ENCODE measurements at places on chromosomes 7 and 10.

DNA sequence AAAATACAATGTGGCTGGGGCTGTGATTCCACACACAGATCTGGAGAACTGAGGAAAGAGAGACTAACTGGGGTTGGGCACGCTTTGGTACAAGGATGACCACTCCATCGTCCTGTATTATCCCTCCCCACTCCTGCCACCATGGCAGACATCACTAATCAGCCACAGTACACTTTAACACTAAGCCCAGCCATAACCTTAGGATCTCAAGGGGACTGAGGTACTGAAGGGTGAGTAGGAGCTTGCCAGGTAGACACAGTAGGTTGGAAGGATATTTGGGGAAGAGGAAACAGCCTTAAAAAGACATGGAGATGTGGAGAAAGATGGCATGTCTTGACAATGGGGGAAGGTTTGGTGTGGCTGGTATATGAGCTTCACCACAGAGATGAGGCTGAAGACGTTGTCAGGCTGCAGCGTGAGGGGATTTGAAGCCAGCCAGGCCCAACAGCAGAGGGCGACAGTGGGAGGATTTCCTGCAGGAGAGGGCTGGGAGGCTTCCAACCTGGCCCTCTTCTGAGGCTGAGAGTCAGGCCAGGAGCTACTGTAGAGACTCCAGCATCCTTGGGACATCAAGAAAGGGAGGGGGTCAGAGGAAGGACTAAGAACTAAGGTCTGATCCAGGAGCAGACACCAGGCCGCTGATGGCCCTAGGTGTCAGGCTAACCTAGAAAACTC is 58.6 kb upstream of the COL13A1 start:
- no peak for DNase-seq

GRCh38 chr7:151719031-151719896 is 157.7 kb downstream of the PRKAG2 start:
- DNase-seq, result no peak

GRCh38 chr10:128297709-128298378 is 171.6 kb upstream of the MKI67 start:
- DNase-seq, result no peak

DNA sequence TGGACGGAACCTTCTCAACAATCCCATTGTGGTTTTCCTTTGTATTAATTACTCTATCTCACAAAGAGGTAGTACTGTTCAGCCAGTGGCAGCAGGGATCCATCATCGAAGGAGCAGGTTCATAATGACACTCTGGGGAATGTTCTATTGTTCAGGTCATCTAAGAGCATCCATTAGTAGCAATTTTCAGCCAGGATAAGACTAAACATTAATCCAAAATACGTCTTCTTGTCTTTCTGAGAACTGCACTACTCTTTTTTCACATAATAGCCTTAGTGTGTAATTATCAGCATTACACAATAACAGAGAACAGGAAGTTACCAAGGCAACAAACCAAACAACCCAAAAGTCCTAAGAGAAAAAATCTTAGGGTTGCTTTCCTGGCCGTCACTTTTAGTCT is 259.5 kb upstream of the VWC2 start:
- DNase-seq, result no peak

- peak; percentile 36 for DNase-seq
Measured at GRCh38 chr10:124231168-124232155, 138.1 kb upstream of the CHST15 start.

- DNase-seq, result no peak
Measured at GRCh38 chr10:104895981-104896380, 254.9 kb downstream of the SORCS3 start.

DNA sequence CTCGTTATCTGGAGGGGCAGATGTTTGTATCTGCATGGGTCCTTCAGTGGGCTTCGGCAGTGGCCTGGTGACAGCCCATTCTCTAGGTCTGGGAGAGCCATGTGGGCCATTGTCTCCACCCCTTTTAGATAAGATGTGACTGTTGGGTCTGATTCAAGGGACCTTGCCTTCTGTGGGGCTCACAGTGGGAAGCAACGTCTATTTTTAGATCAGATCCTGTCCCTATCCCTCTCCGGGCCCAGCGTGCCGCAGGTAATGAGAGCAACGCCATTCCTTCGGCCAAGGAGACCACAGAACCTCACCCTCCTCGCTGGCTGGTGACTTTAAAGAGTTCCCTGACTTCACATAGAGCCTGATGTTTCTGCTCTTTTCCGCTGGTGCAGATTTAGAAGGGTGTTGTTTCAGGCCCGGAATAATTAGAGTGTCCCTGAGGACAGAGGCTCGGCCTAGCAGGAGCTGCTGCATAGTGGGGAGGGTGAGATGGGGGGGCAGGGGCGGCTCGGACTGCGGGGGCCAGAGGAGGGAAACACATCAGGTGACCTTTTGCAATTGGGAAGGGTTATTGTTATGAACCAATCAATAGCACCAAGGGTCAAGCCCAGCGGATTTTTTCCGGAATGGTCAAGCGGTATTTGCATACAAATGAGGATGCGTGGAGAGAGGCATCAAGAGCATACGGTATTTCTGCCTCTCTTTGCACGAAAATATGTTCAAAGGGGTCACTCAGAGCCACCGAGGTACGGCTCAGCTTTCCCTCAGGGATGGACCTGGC is 503.0 kb upstream of the FOXK1 start:
- no peak for DNase-seq

DNA sequence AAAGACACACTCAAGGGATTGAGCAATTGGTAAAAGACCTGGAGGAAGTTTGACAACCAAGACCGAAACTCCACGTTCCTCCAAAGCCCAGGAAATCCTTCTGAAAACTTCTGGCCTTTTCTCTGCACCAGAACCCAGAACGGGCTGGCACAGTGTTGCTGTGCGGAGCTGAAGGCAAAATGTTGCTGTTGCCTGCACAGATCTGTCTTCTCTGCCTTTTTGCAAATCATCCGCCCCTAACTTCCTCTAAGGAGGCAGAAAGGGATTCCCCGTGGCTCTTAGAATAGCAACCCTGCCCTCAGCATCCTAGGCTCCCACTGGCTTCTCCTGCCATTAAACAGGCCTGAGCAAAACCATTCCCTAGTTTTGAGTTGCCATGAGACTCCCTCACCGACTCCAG is 44.9 kb downstream of the FIGNL1 start:
- DNase-seq, result no peak

DNA sequence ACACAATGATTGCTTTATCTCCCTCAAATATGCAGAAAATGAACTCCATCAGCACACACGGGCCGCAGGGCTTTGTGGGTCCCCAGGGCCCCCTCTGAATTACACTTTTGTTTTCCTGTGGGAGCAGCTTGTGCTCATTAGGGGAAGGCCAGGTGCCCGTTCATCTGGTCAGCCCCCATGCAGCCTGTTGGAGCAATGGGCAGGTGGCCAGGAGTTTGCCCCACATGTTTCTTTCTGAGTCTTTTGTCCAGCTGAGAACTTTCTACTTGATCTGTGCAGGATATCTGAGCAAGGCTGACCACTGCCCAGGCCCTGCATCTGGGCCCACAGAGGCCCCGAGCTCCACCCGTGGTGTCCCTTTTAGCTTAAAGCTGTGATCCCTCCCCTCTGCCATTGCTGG is 105.3 kb upstream of the FAM20C start:
- no peak for DNase-seq

GRCh38 chr10:123858907-123859652 is 32.5 kb downstream of the CPXM2 start:
- DNase-seq, result no peak

GRCh38 chr7:22001345-22002004 is 55.8 kb upstream of the CDCA7L start:
- DNase-seq, result peak; percentile 9

DNA sequence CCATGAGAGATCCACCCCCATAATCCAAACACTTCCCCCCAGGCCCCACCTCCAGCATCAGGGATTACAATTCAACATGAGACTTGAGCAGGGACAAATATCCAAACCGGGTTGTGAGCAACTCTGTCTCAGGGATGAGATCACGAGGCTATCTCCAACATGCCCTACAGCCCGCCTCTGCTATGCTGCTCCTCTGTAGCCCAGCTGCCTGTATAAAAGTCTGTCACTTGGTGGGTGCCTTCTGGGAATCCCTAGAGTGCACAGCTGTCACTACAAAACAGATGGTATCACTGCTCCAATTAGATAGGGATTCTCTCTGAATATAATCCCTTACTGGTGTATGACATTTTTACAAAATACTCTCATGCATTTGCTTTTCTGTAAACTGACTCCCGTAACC is 114.9 kb upstream of the NANOS1 start:
- no peak for DNase-seq

DNA sequence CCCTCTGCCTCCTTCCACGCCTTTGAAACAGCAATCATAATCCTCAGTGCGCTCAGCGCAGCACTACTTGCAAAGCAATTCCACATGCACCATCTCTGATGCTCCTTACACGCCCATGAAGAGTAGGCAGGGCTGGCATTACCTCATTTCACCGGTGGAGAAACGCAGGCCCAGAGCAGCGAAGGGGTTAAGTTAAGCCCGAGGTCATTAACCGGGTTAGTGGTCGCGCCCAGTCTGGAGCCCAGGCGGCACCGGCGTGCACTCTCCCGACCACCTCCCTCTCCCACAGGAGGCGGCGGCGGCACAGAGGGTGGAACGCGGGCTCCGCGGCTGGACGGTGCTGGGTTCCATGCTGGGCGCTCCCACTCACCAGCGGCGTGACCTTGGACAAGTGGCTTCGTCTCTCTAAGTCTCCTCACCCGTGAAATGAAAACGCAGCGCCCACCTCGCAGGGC is 515 bp downstream of the FASTK start:
- no peak for DNase-seq

DNA sequence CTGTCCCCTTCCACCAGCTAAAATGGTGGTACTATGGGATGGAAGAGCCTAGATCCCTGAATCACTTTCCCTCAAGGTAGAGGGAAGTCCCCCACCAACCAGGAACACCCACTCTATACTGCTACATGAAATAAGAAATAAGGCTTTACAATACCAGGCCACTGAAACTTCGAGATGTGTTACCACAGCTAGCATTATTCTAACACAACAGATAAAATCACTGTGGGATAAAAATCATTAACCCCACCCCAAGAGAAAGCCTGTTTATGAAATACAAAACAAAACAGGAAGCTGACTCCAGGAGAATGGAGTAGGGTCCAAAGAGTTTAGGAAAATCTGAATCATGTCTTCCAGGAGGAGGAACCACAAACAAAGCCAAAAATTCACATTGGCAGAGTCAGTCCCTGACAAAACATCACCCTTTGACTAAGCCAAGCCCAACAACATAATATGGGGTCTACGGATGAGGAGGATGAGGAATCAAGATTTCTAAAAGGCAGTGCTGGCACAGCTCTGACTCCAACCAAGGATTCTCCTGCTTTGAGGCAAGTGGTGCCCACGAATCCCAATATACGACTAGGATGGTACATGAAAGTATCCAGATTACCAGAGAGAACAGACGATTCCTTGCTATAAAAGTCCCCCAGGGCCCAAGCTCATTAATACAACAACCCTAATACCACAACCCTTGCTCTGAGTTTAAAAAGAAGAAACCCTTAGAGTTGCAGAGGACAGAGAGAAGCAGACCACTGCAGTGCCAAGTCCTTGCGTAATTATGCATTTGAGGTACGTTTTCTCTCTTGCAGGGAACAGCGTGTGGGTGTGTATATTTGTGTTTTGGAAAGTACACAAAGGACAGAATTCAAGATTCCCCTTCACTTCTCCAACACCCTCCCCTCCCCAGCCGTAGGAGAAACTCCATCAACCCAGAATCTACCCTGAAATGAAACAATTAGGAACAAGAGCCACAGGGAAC is 23.7 kb downstream of the XPNPEP1 start:
- DNase-seq, result no peak

DNA sequence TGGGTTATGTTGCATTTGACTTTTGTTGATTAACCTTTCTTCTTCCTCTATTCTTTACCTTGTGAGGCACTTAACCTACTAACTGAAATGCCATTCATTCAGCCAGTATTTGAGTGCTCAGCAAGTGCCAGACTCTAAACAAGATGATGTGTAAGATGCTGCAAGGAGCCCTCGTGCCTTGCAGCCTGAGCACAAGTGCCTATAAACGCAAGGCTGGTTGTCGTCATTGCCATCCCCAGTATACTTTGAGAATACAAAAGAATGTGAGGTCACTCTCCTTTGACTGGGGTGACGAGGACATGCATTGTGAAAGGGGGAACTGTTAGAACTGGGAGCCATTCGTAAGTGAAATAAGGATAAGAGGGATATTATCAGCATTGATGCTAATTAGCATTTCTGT is 103.0 kb downstream of the AUTS2 start:
- no peak for DNase-seq

DNA sequence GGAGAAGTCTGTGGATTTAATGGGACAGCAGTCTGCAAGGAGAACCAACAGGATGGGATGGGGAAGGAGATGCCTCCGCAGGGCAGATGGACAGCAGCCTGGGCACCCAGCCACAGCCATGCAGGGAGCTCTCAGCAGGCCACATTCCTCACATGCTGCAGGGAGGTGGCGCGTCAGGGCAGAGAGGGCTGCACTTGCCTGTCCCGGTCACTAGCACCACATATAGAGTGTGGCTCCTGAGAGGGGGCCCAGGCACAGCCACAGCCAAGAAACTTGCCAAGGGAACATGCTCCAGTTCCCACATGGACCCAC is 86.8 kb upstream of the ZMIZ1 start:
- no peak for DNase-seq

GRCh38 chr10:59227136-59227673 is 50.8 kb downstream of the PHYHIPL start:
- DNase-seq, result no peak

DNA sequence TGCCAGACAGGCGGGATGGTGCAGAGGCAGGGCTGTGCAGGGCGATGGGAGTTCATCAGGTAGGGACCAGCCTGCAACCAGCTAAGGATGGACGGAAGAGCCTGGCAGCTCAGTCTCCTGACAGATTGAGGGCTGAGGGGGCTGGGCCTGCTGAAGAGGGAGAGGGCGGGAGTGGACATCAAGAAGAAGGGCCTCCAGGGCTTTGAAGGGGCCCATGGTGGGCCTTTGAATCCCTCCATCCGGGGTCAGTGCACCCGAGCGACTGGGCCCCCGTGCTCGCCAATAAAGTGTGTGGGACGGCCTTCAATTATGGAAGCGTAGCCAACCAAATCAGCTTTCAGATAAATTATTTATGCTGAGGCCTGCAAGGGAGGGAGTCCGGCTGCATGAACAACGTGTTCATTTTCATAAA is 431.2 kb downstream of the RPS24 start:
- no peak for DNase-seq

- no peak for DNase-seq
Measured at GRCh38 chr7:149022756-149023360, 5.4 kb downstream of the PDIA4 start.

- no peak for DNase-seq
Measured at GRCh38 chr7:81803267-81803666, 33.4 kb upstream of the HGF start.

DNA sequence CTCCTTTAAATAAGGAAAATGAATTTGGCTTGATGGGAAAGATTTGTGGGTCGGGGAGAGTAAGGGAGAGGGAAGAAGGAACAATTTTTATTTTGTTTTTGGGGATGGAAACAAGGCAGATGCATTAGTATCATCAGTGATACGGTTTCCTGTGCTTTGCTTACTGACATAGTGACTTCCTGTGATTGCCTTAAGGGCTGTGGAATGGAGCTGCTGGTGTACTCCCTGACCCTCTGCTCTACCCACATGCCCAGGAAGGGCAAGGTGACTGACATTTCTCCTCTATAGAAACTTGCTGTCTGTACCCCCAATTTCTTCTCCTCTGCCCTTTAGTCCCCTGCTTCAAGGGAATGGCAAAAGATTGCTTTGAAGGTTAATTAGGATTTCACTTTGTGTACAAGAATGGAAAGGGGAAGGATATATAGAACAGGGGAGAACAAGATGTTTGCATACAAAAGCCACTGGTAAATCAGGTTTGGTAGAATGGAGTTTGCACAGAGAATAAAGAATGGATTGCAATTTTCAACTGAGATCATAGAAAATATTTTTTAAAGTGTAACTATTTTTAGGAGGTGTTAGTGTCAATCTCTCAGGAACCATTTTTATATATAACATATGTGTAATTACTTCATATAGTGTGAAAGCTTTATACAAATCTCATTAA is 129.0 kb upstream of the AGR3 start:
- DNase-seq, result no peak

All from activated gamma-delta T cell treated with Interleukin-2 at 50 U/mL for 16 hours (primary cell).